ENCODE measurements at places on chromosomes 5 and 9. TPM values are rescaled to one million over a fixed set of nuclear protein-coding genes. Genes with fewer than 3 reads are reported as not detected.

Gene TMEM215
- total RNA-seq = not detected

Gene PCDHGA2
- total RNA-seq = 3.7 TPM

Gene CCDC180
- 2.8 TPM for total RNA-seq

Gene DOK3
- 22.6 TPM for total RNA-seq

Gene CER1
- not detected for total RNA-seq

Gene SPEF2
- 2.3 TPM for total RNA-seq

Gene MAP1B
- total RNA-seq = 121 TPM

Gene HDHD3
- total RNA-seq = 15.4 TPM

Gene LCN12
- total RNA-seq = not detected

Gene ZNF366
- total RNA-seq = 13.8 TPM

Data from mesenteric fat pad (tissue), 1 donor.